Heart right ventricle (tissue), 16 donors: ENCODE measurements at places on chromosomes 12 and 14. TPM values are rescaled to one million over a fixed set of nuclear protein-coding genes. Genes with fewer than 3 reads are reported as not detected.

DNA sequence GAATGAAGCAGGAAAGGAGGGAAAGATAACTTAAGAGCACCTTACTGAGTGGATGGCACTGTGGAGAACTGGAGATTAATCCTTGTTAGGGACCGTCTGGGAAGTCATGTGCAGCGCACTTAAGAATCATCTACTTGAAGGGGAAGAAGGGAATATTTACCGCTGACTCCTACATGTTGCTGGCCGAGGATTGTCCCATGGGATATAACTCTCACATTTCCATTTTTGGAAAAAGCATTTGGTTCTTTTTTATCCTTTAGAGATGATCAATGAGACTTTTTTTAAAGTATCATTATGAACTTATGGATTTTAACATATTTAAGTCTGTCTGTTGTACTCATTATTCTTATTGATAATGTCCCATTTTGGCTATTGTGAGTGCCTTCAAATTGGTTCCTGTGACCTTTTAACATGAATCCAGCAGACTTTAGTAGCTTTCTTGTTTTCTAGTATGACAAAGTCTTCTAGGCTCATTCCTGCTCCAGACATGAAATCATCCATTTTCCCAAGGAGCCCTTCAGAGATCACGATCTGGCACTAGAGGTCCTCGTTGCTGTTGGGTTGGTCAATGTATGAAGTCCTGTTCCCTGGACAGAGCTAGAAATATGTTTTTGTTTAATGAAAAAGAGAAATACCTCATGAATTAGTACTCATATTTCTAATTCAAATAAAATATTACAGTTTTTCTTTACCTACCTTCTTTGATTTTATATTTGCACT, 20.2 kb upstream of the FAM234B start:
- DNase-seq, result peak; percentile 15

The RD3L gene
- total RNA-seq, result 27.6 TPM

The KNTC1 gene
- total RNA-seq, result 2.0 TPM

DNA sequence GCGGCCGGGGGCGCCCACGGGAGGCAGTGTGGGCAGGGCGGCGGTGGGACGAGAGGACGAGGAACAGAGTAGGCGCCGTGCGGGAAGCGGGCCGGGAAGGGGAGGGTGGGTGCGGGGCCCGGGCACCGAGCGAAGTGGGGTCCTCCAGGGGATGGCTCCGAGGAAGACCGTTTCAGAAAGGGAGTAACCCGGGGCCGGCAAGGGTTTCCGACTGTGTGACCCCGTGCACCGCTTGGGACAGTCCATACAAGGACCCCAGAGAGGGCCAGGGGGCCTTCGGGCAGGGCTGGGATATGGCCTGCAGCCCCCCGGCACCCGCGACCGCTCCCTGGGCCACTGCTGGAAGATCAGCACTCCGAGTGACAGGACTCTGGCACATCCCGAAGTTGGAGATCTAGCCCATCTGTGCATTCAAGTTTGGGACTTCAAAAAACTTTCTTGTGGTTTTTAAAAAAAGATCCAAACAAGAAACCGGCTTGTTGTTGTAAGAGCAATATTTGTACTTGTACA, 448 bp downstream of the TSPAN9 start:
- DNase-seq, result peak; percentile 46

The PHETA1 gene
- 19.5 TPM for total RNA-seq

- peak; percentile 39 for DNase-seq
Observed at GRCh38 chr14:95255487-95255886, 64.2 kb downstream of the CLMN start.

GRCh38 chr12:86727160-86727559, 471.0 kb upstream of the MGAT4C start:
- no peak for DNase-seq

DNA sequence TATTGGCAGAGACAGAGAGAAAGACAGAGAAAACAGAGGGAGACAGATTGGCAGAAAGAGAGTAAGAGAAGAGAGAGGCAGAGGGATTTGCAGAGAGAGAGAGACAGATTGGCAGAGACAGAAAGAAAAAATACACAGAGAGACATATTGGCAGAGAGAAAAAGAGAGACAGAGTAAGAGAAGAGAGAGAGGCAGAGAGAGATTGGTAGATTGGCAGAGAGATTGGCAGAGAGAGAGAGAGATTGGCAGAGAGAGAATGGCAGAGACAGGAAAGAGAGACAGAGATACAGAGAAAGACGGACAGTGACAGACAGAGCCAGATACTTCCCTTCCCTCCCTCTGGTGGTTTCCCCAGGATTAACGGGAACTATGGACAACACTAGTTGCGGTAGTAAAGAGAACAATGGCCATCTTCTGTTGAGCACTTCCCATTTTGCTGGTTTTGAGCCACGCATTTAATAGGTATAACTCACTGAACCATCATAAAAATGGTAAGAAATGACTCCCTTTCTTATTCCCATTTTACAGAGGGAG, 2.6 kb upstream of the NOS1 start:
- no peak for DNase-seq

GRCh38 chr14:72851635-72852034, 42.3 kb downstream of the DPF3 start:
- no peak for DNase-seq

The PKP2 gene
- total RNA-seq, result 447 TPM

The DIO2 gene
- 14.6 TPM for total RNA-seq

DNA sequence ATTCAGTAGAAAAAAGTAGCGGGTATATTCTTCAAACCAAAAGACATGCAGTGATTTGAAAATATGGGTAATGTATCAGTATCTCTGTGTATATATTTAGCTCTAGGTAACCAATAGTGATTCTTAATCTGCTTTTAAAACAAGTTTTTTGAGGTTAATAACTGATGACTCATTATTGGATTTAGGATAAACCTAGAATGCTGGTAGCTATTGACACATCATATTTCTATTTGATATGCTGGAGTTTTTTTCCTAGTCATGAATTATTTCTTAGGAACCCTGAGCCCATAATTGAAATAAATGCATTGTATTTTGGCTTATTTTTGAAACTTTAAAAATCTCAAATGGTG, 15.5 kb downstream of the ARF6 start:
- no peak for DNase-seq

GRCh38 chr12:52168019-52168717, 23.6 kb downstream of the KRT80 start:
- DNase-seq, result no peak

The GPR137C gene
- 1.4 TPM for total RNA-seq

The STON2 gene
- total RNA-seq, result 8.1 TPM

The RIMBP2 gene
- not detected for total RNA-seq

DNA sequence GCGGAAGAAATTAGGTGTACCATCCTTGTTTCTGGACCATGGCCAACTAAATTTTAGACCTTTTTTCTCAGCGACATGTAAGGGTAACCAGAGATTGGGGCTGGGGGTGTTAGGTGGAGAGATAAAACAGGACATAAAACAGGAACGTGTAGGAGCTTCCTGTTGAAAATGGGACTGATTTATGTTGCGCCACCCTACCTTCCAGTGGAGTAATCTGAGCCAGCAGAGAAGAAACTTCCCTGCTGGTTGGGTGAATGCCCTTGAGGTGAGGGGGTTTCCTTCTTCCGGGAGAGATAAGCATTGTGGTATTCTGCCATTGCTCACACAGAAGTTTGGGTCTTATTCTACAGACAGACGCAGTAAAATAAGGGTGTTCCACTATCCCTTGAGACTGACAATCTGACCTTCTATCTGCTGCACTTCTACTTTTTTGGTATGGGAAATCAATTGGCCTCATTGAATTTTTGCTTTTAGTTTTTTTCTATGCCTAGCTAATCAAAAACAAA, 417.6 kb downstream of the PCNX1 start:
- no peak for DNase-seq

GRCh38 chr12:53564941-53565340, 57.7 kb upstream of the NPFF start:
- DNase-seq, result no peak

The CCDC184 gene
- total RNA-seq, result 0.14 TPM

- no peak for DNase-seq
Observed at GRCh38 chr14:74417611-74418010, 8.4 kb downstream of the SYNDIG1L start.

The TEX52 gene
- total RNA-seq, result not detected

DNA sequence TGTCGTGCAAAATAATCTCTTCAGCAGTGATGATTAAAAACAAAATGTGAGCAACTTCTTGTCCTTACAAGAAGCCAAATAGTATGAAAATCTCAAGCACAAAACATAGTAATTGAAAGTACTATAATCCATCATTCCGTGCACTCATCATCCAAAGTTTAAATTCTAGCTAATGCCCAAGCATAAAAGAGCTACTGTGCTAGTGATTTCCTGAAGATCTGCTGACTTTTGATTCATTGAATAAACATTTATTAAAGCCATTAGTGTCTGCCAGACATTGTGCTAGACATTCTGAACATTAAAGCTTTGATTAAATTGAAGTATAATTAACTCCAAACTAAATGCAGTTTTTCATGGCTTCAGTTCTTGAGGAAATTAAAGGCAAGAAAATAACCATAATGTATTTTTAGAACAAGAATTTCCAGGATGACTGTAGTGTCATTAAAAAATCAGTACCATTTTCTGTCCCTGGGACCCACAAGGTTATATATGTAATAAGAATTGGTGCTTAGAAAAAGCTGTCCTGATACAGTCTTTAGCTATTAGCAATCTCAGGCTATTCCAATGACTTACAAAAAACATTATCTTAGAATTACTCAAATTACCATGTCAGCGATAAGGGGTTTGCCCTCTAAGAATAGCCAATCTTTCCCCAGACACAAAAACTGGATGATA, 71.7 kb downstream of the CMAS start:
- DNase-seq, result no peak
